D721Med (cell line): ENCODE measurements at places on chromosomes 3 and 15.

- no peak for DNase-seq
These were observed 29.2 kb downstream of the NEO1 start for GRCh38 chr15:73081321-73081958.

GRCh38 chr15:69806287-69806915, 291.3 kb downstream of the TLE3 start:
- DNase-seq: no peak

- no peak for DNase-seq
These were observed 95.7 kb downstream of the PPM1L start for GRCh38 chr3:160851629-160852210.

DNA sequence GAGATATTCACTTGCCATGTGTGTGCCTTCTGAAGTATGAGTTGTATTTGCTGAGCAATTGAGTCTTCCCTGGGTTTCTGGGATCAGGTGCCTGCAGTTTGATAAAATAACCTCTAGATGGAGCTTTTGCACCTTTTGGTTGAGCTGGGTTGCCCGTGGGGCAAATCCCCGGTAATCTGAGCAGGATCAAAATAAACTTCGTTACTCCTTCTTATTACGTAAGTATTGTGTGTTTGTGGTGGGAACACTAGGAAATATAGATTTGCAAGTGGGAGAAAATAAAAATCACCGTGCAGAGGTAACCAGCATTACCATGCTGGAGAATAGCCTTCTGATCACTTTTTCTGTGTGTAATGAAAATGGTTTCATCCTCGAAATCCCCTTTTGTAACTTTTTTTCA, 277.4 kb upstream of the NR2E3 start:
- no peak for DNase-seq
